ENCODE measurements at places on chromosomes 13 and 19.
A peak's percentile ranks its signal among the peaks of the same experiment; 100 is the strongest.

DNA sequence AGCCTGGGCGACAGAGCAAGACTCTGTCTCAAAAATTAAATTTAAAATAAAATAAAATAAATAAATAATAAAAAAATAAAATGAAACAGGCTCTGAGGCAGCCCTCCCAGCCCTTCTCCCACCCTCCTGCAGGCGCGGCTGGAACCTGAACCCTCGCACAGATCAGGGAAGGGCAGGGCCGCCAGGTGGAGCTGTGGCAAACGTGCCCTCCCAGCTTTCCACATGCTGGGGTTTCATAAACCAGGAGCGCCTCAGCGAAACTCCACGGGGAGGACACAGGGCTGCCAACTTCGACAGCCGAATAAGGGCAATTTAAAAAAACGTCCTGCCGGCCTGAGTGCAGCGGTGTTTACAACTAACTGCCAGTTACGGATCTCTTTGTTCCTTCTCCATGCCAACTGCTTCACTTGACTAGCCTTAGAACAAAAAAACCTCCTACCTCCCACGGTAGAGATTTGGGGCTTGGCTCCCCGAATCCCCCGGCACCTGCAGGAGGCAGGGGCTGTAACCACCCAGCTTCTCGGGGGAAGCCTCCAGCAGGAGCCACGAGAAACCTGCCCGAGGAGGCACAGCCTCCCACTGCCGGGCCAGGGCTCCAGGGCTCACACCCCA is 15.9 kb downstream of the ZNF787 start:
- peak; percentile 58 for DNase-seq

DNA sequence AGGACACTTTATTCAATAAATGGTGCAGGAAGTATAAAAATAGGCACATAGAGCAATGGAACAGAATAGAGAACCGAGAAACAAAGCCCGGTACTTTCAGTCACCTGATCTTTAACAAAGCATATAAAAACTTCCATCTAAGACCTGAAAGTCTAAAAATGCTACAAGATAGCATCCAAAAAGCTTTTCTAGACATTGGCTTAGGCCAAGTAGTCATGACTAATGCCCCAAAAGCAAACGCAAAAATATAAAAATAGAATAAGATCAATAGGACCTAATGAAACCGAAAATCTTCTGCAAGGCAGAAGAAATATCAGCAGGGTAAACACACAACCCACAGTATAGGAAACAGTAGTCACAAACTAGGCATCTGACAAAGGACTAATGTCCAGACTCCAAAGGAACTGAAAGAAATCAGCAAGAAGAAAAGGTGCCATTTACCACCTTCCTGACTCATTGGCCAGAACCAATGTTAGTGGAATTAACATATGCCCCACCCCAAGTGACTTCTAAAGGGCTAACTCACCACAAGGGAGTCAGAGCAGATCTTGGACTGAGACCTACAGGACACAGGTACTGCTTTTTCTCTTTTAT is 40.8 kb upstream of the CEACAM21 start:
- DNase-seq, result no peak

DNA sequence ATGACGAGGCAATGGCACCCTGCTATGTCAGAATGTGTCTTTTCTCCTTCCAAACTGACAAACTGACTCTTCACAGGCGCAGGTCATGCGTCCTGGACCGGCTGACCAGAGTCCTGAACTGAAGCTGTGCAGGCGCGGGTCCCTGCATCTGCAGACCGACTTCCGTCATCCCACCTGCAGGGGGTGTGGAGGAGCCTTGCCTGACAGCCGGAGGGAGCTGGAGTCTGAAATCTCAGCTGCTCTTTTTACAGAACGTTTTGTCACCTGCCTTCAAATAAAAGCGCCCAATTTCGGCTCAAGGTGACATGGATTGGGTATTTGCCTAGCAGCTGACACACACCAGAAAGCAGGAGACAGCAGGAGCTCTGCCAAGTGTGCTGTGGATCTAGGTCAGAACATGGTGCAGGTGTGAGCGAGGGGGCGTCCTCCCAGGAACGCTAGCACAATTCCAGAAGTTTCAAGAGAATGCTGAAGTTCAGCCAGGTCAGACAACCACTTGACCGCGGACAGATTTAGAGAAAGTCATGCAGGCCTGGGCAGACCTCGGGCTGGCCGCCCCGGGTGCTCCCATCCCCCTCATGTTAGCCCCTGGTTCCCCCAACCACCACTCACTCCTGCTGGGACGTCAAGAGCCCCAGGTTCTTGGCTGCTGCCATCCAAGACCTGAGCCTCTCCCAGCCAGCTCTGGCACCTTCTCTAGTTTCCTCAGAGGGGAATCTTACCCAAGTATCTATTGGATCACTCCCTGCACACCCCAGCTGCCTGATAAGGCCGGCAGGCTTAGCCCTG is 32.8 kb downstream of the ELL start:
- DNase-seq, result no peak

GRCh38 chr13:113735194-113735593 is 23.8 kb upstream of the TMEM255B start:
- DNase-seq, result no peak

- DNase-seq, result no peak
Measured at GRCh38 chr19:38099966-38100365, 124.1 kb downstream of the DPF1 start.

GRCh38 chr19:39765091-39766076 is 13.3 kb upstream of the LEUTX start:
- DNase-seq, result no peak
